AG08395 (cell line): ENCODE measurements at places on chromosomes 2 and 18.

DNA sequence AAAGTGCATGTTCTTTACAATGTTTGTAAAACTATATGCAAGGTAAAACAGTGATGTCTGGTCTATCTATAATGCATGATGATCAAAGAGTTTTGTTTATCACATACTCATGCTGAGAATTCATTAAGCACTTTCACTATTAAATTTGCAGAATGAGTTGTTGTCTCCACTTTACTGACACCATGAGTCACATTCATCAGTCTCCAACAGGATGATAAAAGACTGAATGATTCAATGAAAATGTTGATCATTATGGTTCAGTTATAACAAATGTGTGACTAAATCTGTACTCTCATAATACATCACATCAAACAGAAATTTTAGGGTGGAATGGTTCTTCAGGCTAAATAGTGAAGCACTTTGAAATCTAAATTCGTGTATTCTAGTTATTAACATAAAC is 129.0 kb downstream of the ERBB4 start:
- DNase-seq = no peak

DNA sequence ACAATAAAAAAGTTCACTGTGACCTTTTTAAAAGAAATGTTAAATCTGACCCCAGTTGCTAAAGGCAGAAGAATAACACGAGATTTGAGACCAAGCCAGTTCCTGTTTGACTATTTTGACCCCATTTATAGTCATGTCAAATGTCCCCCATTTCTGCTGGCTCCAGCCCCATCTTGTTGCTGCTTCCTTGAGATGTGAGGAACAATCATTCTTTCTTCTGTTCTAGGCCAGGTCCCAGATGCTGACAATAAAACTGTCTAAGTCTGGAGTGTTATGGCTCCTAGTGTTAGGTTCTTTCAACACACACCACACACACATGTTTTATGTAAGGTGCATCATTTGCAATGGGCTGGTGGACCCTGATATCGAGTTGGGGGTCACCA is 92.0 kb upstream of the CYP1B1 start:
- no peak for DNase-seq

DNA sequence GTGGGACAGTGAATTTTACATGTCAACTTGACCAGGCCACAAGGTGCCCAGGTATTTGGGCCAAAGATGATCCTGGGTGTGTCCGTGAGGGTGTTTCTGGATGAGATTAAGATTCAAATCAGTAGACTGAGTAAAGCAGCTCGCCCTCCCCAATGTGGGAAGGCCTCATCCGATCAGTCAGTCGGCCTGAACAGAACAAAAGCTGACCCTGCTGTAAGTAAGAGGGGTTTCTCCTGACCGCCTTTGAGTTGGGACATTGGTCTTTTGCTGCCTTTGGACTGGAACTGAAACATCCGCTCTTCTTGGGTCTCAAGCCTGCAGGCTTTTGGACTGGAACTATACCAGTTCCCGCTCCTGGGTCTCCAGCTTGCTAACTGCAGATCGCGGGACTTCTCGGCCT is 233.3 kb downstream of the KLHL29 start:
- no peak for DNase-seq

- no peak for DNase-seq
These were observed 460.5 kb downstream of the DSC3 start for GRCh38 chr18:30582078-30582477.

- no peak for DNase-seq
These were observed 33.0 kb downstream of the WDR43 start for GRCh38 chr2:28927469-28927868.

- no peak for DNase-seq
These were observed 2.7 kb downstream of the FAM228B start for GRCh38 chr2:24125956-24126355.

DNA sequence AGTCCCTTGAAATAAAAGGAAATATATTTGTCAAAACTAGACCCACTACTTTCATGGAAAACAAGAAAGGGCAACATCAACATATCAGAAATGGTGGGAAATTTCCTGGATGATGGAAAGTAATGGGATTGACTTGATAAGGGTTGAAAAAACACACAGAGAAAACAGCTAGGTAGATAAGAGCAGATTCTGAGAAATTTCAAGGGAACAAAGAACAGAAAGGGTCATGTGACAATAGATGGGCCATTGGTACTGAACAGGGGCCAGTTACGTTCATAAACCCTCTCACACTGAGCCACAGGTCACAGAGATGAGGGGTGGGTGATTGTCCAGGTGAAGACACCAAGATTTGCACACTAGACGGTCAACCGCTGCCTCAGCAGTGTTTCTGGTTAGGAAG is 98.7 kb downstream of the QPCT start:
- DNase-seq = no peak

DNA sequence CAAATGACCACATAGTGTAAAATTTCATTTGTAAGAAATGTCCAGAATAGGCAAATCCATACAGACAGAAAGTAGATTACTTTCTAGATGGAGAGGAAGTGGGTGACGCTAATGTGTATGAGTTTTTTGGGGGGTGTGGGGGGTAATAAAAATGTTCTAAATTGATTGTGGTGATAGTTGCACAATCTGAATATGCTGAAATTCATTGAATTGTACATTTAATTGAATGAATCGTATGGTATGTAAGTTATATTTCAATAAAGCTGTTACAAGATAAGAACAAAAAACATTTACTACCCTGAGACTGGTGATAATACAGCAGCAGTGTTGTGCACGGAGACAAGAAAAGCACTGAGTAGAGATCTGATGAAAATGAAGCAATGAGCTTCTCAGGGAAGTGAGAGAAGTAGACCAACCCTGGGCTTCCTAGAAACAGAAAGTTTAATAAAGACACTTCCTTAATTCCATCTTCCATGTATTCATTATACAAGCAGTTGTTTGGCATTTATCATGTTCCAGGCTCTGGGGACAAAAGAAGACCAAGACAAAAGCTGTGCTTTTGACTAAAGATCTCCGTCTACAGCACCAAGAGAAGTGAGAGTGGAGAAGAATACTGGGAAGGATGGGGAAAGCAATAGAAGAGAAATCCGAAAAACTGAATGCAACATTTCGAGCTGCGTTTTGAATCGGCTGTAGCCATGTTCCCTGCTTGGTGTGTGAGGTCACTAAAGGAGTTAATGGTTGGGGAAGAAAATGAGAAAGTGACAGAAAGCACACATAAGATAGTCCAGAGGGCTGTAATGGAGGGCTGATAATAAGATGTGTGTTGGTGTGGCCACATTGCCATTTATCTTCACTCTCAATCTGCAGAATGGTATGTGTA is 1.8 kb upstream of the PDE11A start:
- DNase-seq = no peak

- DNase-seq = no peak
These were observed 73.1 kb downstream of the HDAC4 start for GRCh38 chr2:239327536-239328350.

DNA sequence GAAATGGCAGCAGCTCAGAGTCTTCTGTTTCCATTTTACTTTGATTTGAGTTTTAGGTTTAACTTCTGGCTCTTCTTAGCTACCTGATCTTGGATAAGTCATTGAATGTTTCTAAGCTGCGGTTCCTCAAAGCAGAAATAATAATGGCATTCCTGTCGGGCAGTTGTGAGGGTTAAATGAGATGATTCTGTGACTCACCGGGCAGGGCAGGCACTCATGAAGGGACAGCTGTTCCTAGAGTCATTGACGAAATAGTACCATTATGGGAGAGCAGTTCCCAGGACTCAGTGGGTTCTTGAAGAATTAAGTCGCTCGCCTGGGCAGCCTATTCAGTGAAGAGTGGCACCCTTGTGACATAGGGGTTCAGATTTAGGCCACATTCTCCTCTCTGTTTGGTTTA is 10.3 kb downstream of the TRIB2 start:
- DNase-seq = no peak

DNA sequence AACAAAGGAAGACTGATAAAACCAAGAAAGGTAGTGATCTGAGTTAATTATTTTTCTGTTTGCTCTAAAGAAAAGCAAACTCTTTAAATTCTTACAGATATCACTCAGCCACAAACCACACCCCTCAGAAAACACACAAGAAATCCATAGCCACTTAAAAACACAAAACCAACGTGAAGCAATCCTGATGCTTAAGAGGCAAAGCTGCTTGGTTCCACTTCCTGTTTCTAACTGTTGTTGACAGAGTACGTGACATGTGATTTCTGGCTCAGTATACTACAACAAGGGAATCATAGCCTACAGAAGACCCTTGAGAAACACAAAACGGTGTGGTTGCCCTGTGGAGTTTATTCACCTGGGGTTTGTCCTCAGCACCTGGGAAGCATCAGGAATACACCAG is 240.9 kb upstream of the APCDD1 start:
- peak; percentile 35 for DNase-seq

DNA sequence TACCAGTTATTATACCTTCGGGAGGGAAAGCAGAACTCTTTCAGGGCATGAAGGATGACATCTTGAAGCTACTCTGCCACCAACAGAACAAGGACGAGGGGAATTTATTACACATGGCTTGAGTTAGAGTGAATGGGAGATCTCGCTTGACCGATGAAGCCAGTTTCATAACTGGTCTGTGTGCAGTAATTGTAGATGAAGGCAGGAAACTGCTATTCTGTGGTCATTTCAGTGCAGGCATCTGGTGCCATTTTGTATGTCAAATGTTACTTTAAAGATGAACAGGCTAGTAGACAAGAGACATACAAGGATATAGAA is 20.5 kb downstream of the GREB1 start:
- no peak for DNase-seq

DNA sequence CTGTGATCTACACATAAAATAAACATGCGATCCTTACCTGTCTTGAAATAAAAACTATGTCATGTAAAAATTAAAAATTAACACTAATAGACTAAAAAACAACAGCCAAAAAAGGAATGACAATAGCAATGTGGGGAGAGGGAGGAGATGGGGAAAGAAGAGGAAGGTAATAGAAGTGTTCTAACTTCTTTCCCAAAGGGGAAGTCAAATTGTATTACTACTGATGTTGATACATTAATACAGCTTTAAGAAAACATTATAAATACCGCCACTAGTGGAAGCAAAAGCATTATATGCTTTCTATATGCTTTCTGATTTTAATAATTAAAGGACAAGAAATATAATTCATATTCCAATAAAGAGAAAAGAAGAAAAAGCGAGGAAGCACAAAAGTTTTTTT is 22.2 kb downstream of the ZNF516 start:
- no peak for DNase-seq

DNA sequence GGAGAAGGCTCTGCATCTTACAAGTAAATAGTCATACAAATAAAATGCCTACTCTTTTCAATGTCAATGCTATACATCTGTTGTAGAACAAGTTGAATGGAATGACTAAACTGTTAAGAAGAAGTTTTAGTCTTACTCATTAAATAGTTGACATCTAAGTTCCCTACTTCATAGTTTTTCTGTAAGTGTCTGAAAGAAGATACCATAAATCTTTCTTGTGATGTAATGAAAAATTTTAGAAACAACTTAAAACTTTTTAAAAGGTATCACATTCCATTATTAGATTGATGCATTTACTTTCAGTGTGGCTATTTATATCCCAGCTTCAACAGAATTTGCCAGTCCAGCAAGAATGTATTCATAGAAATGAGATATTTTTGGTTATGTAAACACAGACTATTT is 185.2 kb upstream of the EPC2 start:
- no peak for DNase-seq

DNA sequence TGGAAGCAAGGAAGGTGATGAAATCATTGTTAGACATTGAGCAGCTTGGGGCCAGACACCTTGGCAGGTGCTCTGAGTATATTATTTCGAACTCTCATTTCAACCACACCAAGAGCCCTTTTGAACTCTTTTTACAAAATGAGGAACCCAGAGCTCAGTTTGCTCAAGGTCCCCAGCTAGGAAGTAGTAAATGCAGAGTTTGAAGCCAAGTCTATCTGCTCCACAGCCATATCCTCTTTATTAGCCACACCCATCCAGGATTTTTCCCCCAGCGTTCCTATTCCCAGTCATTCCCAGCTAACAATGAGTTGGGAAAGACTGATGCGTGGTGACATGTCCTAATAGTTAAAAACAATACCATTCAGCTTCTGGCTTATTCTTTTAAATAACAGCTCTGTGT is 40.2 kb downstream of the SEMA4F start:
- no peak for DNase-seq

DNA sequence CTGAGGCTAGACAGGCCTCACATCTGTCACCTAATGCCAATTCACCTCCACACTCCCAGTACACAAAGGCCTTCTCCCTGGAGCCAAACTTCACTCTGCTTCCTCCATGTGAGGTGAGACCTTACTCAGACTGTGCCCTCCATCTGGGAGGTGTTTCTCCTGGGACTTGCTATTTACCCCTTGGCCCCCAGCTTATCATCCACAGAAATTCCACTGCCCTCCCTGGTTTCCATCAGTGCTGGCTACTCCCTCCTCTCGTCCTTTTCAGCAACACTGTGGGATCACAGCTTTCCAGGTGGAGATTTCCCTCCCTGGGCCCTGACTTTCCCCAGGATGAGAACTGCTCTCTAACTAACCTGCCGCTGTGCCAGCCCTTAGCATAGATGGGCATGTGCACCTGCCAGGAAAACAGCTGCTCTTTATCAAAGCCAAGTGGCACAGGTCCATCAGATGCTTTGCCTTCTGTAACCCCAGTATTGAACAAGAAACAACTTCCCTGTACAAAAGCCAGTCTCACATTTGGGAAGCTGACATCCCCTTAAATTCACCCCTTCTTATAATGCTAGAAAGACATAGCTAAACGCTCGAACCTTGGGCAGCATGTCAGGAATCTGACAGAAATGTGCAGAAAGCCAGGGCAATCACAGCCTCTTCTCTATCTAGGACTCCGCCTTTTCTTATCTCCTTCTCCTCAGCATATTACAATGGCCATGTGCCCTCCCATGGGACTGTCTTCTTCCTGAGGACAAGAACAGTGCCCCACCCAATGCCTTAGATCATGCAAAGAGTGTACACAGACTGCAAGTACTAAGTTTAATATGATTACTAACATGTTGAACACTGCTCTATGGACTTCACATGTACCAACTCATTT is 535.5 kb upstream of the ID2 start:
- DNase-seq = no peak

GRCh38 chr18:4599312-4599711 is 144.2 kb upstream of the DLGAP1 start:
- DNase-seq = no peak

DNA sequence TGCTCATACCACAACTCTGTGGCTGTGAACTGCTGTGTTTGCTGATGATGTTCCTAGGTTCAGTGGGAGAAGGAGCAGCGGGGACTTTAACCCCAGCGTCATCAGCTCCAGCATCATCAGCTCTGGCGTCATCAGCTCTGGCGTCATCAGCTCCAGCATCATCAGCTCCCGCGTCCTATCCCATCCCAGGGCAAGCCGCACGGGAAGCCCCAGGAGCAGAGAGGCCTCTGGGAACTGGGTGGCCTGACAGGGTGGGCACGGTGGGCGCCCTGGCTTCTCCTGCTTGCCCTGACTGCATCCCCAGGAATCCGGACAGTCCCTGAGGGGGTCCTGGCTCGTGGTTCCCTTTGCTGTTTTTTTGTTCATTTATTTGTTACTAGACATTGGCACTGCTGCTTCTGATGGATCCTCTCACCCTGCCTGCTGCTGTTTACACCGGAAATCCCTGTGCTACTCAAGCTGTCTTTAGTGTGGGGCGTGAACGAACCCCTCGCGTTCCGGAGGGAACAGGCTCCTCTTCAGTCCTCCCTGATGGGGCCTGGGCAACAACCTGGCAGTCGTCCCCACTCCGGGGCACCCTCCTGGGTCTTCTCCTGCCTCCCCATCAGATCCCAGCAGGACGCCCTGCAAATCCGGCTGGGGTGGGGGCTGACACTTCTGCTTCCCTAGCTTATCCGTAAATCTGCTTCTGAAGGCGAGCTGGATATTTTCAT is 67.1 kb upstream of the PXDN start:
- DNase-seq = no peak
